ENCODE measurements at places on chromosomes 1 and 21. TPM values are rescaled to one million over a fixed set of nuclear protein-coding genes. Genes with fewer than 3 reads are reported as not detected.

DNA sequence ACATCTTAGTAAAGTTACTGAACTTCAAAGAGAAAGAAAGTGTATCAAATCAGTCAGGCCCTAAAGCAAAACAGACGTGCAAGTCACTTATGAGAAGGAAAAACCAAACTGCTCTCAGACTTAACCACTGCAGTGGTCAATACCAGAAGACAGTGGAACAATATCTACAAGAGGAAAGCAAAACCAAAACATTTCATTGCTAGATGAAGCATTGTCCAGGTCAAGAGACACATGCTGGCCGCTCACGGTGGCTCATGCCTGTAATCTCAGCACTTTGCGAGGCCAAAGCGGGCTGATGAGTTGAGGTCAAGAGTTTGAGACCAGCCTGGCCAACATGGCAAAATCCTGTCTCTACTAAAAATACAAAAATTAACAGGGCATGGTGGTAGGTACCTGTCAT is 82.0 kb upstream of the MROH9 start:
- DNase-seq = no peak

GRCh38 chr1:212611000-212611948 is 2.7 kb downstream of the ATF3 start:
- DNase-seq = no peak

DNA sequence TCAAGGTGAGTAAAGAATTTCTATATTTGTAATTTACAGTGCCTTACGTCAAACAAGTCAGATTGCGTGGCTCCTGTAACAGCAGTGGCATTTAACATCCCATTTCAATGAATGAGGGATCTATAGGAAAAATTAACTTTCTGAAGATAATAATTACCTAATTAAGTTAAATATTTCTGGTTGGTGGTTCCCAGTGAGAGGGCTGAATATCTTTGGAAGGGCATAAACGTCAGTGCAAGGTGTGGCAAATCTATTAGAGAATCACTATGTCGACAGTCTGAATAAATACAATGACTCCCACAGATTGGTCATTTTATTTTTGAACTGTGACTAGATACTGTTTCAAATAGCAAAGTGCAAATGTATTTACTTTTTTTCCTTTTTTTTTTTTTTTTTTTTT is 80.0 kb downstream of the S1PR1 start:
- DNase-seq = peak; percentile 78

DNA sequence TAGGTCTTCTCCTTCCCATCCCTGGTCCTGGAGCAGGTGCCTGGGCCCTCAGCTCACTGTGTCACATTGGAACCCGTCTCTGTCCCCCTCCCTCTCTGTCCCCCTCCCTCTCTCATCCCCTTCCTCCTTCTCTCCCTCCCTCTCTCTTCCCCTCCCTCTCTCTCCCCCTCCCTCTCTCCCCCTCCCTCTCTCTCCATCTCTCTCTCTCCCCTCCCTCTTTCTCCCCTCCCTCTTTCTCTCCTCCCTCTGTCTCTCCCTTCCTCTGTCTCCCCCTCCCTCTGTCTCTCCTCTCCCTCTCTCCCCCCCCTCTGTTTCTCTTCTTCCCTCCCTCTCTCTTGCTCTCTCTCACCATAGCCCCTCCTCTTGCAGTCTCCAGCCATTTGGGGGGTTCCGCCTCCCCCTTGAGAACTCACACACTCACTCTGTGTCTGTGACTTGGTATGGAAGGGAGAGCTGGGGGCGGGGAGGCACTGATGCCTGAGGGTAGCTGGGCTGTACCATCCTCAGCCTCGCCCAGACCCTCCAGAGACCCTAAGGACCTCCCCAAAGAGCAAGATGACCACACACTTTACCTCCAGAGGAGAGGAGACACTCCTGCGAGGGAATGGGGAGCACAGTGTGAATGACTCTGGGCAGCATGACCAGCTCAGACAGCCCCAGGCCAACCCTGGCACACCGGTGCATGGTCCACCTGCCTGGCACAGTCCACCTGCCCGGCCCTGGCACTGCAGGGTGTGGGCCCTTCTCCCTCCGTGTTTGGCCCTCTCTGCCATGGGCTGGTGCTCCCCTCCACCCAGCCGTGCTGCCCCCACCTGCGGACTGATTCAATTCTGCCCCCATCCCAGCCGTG is 102.8 kb upstream of the ARHGEF16 start:
- no peak for DNase-seq

- DNase-seq = peak; percentile 7
Observed at GRCh38 chr1:6322161-6322560, 61.3 kb upstream of the GPR153 start.

GRCh38 chr1:5514527-5515183 is 477.6 kb downstream of the NPHP4 start:
- DNase-seq = no peak

GRCh38 chr1:185593271-185593670 is 140.9 kb upstream of the HMCN1 start:
- DNase-seq = no peak

DNA sequence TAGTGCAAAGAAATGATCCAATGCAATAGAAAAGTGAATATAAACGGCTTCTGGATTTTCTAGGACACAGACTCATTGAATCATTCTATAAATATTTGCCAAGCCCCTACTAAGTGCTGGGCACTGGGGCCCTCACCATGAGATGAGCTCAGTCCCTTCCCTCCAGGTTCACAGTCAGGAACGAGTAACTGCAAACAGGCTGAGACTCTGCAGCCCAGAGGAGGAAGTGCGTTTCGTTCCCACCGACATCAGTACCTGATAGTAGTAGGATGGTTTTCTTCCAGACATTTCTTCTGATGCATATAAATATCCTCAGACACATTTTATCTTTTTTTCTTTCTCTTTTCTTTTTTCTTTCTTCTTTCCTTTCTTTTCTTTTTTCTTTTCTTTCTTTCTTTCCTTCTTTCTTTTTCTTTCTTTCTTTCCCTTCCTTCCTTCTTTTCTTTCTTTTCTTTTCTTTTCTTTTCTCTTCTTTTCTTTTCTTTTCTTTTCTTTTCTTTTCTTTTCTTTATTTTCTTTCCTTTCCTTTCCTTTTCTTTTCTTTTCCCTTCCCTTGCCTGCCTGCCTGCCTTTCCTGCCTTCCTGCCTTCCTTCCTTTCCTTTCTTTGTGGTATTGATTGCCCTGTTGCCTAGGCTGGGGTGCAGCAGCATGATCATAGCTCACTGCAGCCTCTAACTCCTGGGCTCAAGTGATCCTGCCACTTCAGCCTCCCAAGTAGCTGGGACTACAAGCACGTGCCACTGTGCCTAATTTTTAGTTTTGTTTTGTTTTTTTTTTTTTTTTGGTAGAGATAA is 135.4 kb downstream of the DISC1 start:
- no peak for DNase-seq

DNA sequence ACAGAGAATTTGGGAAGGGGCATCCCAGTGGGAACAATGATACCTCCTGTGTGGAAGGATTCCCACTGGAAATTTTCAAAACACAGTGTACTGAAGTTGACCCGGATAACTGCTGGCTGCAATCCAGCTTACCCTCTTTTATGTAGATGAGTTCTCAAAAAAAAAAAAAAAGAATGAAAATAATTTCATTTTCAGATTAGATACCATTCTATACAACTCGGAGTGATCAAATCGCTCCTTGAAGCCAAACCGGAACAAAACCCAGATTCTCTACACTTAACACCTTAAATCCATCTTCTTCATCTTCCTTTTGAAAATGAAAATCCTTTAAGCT is 69.1 kb downstream of the KAZN start:
- DNase-seq = no peak

DNA sequence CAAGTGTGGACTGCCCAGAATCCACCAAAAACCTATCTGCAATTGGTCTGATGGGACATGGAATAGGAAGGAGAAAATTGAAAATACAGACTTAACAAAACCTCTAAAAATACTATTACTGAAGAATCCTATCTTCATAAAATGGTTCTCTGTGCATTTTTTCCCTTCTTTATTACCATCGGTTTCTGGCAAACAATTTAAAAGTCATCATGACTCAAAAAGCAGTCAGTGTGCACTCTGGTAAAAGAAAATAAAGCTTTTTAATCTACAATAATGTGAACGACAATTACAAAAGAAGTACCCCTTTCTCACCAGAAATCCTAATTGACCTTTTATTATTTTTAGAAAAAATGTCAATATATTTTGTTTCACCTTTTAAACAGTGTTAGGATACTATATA is 186.3 kb downstream of the TPR start:
- DNase-seq = no peak

- no peak for DNase-seq
Observed at GRCh38 chr1:11781297-11781696, 19.3 kb downstream of the C1orf167 start.

- DNase-seq = no peak
Observed at GRCh38 chr1:236292425-236292824, 10.7 kb upstream of the ERO1B start.

- DNase-seq = no peak
Observed at GRCh38 chr1:117582451-117582850, 23.4 kb upstream of the TENT5C start.

The CD244 gene
- not detected for total RNA-seq

The PEAR1 gene
- 3.9 TPM for total RNA-seq

The RXFP4 gene
- not detected for total RNA-seq

The ANGPTL3 gene
- total RNA-seq = not detected

All from renal cortical epithelial cell (primary cell).